ENCODE measurements at places on chromosomes 12 and 14. TPM values are rescaled to one million over a fixed set of nuclear protein-coding genes. Genes with fewer than 3 reads are reported as not detected.

Gene DENR
- total RNA-seq, result 62.9 TPM

Gene CD163L1
- total RNA-seq, result 1.6 TPM

Gene TMPRSS12
- not detected for total RNA-seq

Gene PITPNM2
- 14.2 TPM for total RNA-seq

Gene TTC6
- not detected for total RNA-seq

Gene TUBA1C
- total RNA-seq, result 408 TPM

Measured in astrocyte (in vitro differentiated cells and primary cell).